BJ (cell line): ENCODE measurements at places on chromosomes 1 and 21. TPM values are rescaled to one million over a fixed set of nuclear protein-coding genes. Genes with fewer than 3 reads are reported as not detected.

The KRTAP11-1 gene
- polyA plus RNA-seq = not detected in 2 replicates

The SHE gene
- polyA plus RNA-seq = not detected in 2 replicates

The LMX1A gene
- not detected in 2 replicates for polyA plus RNA-seq

The RGS13 gene
- not detected in 2 replicates for polyA plus RNA-seq

The NHLH1 gene
- polyA plus RNA-seq = 0.13 and 0.20 TPM in 2 replicates

The TCHHL1 gene
- polyA plus RNA-seq = not detected in 2 replicates

The LRRC8C gene
- polyA plus RNA-seq = 3.6 and 5.7 TPM in 2 replicates

The KRTCAP2 gene
- polyA plus RNA-seq = 211 and 225 TPM in 2 replicates

The MTARC2 gene
- polyA plus RNA-seq = 5.7 and 6.1 TPM in 2 replicates

The ETV3L gene
- not detected in 2 replicates for polyA plus RNA-seq

The SMPDL3B gene
- 0.21 and 0.34 TPM in 2 replicates for polyA plus RNA-seq

The DAB1 gene
- polyA plus RNA-seq = 0.83 and 0.91 TPM in 2 replicates

The TNFRSF9 gene
- polyA plus RNA-seq = not detected in 2 replicates

DNA sequence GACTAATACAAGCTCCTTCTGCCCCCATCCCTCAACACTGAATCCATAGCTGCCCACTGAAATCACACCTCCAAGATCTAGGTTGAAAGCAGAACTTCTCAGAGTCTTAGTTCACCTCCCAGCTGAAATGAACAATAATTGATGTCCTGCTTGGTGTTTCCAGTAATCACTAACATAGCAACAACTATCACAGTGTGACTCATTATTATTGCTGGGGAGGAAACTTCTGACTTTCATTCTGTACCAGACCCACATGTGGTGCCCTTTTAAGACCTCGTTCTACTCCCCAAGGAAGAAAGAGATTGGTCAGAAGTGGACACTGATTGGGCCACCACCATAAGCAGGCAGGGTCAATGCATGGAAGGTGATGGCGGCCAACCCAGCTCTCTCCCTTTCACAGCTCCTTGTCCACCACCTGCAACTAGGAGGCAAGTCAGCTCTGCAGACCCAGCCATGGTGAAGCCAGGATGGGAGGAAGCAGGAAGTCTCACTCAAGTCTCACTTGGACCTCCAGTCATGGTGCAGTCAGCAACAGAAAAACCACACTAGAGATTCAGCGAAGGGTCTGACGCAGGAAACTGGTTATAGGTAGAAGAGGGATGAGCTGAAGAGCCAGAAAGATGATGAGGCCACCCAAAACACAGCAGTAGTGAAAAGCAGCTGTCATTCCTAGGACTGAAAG is 720.2 kb downstream of the PTPRU start:
- no peak for DNase-seq

GRCh38 chr21:21188513-21189195 is 190.4 kb downstream of the NCAM2 start:
- DNase-seq = no peak

DNA sequence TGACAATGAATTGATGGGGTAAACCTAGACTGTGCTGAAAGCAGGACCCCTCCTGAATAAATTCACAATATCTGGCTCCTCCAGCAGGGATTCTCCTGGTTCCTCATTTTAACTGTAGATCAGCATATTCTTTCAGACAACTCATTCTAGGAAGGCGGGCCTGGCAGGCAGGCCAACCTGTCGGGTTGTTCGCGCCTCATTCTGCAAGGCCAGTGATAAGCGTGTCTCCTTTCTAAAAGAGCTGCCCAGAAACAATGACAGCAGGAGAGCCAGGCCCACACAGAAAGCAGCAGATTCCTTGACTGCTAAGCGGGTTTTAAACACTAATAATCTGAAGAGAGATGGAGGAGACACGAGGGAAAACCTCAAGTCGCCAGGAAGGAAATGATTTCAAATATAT is 70.0 kb downstream of the NTPCR start:
- DNase-seq = no peak

- no peak for DNase-seq
Measured at GRCh38 chr1:209613400-209614150, 30.1 kb downstream of the CAMK1G start.

GRCh38 chr1:199303035-199303434 is 664.2 kb downstream of the PTPRC start:
- DNase-seq = no peak

DNA sequence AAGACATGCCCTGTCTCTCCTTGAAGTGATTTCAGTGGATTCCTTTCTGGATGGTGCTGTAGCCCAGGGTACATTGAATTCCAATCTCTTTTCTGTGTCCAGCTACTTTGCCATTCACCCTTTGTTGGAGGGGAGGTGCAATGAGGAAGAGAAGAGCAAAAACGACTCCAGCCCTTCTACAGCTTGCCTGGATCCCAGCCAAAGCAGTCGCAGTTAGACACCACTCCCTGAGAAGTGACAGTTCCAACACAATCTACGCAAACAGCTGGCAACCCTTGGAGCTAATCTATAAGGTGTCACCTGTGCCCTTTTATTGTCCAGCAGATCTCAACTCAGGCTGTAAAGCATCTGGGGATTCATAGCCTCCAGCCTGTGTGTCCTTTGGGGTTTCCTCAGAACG is 4.6 kb downstream of the CD244 start:
- DNase-seq = no peak

DNA sequence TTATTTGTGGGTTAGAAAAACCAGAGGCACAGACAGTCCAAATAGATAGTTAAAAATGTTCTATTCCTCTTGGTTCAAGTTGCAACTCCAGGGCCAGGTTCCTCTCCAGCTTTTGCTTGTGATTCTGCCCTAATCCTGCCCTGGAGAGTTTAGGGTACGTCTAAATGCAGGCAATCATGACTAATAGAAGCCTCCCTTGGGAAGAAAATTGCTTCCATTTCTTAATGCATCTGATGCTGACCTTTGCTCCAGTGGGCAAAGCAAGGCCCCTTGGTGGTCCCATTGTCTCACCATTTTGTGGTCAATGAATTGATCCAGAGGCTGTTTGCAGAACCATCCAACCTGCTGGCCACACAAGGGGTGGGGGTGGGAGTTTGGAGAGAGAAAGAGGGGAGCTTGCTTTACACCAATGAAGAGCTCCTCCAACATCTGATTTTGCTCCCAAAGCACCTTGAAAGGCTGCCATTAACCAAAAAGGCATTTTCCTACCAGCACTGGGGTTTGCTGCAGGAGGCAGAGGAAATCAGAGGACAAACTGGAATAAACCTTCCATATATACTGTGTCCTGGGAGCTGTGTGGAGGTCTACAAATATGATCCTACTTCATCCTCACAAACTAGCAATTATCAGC is 31.3 kb downstream of the C8B start:
- no peak for DNase-seq

GRCh38 chr1:209062863-209063262 is 520.7 kb upstream of the CAMK1G start:
- DNase-seq = no peak

- DNase-seq = no peak
Measured at GRCh38 chr1:230791986-230792564, 44.9 kb downstream of the CAPN9 start.

DNA sequence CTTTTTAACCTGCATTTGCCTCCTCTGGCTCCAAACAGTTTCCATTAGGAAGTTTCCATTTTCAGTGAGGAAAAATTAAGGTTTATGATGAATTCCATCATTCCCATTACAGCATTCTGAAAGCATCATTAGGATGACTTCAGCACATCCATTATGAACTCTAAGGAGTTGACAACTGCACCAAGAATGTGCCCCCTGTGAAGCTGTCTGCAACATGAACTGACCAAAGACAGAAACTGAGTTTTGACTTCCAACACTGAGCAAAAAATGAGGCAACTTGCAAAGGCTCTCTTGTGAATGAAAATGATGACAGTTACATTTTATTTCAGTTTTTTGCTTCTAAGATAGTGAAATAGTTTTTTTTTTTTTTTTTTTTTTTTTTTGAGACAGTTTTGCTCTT is 18.3 kb upstream of the KCNE1 start:
- peak; percentile 59 for DNase-seq

GRCh38 chr1:215002471-215002870 is 80.1 kb upstream of the KCNK2 start:
- peak; percentile 93 for DNase-seq

GRCh38 chr1:9418851-9419250 is 120.4 kb upstream of the SLC25A33 start:
- no peak for DNase-seq

DNA sequence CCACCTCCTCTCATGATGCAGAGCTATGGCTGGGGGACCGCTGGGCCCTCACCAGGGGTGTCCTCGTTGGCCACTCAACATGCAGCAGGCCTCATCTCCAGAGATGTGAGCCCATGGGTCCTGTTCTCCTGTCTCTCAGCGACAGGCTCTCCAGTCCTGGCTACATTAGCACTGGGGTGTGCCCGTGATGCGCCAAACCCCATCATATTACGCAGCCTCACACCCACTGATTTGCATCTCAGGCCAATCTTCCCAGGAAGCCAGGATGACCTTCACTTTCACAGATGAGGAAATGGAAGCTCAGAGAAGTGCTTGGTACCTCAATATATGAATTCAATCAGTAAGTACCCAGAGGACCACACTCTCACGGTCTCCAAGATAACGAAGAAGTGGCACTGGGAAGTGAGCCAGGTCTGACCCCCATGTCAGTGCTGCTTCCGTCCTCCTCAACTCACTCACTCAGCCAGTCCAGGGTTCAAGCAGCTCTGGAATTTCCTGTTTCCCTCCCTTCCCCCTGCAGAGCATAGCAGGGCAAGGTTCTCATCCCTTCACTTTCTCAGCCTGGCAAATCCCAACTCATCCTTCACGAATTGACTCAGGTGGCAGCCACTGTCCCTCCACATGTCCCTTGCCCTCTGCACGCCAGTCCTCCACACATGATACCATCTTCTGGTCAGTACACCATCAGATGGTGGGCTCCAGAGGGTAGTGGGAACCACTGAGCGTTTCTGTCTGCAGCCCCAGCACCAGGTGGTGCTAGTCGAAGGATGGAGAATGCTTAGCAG is 28.9 kb upstream of the EVA1B start:
- DNase-seq = no peak

- no peak for DNase-seq
Measured at GRCh38 chr1:227333423-227333822, 15.1 kb upstream of the CDC42BPA start.

DNA sequence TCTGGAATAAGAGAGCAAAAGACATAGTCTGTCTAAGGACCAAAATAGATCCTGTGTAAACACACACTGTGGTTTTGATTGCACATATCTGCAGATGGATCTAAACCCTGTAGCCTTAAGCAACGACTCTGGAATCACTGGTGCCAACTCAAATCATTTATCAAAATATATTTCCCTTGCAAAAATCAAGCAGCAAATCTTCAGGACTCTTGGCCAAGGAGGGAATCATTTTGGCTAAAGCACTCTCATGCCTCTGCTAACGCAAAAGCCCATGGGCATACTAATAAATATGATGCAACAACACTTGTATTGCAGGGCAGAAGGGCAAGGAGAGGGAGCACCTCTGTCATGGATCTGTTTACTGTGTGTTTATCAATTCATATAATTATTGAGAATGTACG is 155.4 kb upstream of the DUSP10 start:
- DNase-seq = peak; percentile 60

GRCh38 chr1:236395947-236396664 is 2.0 kb downstream of the EDARADD start:
- no peak for DNase-seq

GRCh38 chr1:45870500-45870899 is 67.1 kb downstream of the MAST2 start:
- DNase-seq = no peak

DNA sequence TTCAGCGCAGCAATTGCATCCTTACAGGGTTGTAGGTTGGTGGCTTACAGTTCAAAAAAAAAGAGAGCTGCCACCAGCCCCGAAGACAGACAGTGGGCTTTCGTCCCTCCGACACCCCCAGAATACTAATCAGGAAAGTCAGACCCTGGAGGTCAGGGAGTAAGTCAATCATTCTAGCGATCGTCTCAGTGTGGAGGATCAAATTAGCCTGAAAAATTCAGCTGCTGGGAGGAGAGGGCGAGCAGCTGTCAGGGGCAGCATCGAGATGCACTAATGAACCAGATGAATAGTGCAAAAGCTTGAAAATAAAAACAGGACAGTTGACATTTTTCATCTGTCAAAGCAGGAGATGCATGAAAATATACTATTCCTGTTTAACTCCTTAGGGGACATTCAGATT is 138.4 kb downstream of the NEK7 start:
- DNase-seq = no peak

DNA sequence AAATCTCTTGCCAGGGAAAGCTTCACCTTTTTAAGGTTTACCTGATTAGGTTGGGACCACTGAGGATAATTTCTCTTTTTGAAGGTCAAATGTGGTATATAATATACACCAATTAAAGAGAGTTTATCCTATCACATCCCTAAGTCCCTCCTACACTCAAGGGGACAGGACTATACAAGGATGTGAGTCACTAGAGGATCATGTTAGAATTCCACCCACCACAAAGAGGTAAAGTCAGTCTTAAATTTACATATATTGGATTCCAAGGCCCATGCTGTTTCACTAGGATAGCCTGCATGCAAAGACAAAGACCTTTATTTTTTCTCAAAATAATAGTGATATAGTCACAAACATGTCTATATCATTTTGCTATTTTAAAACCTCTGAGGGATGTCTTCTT is 164.4 kb downstream of the GIPC2 start:
- DNase-seq = no peak

- DNase-seq = no peak
Measured at GRCh38 chr1:223811634-223812101, 34.1 kb downstream of the TP53BP2 start.
